ENCODE measurements at places on chromosomes 2 and 18.

GRCh38 chr18:5980721-5981120 lies 85.4 kb upstream of the TMEM200C start:
- no peak for DNase-seq

DNA sequence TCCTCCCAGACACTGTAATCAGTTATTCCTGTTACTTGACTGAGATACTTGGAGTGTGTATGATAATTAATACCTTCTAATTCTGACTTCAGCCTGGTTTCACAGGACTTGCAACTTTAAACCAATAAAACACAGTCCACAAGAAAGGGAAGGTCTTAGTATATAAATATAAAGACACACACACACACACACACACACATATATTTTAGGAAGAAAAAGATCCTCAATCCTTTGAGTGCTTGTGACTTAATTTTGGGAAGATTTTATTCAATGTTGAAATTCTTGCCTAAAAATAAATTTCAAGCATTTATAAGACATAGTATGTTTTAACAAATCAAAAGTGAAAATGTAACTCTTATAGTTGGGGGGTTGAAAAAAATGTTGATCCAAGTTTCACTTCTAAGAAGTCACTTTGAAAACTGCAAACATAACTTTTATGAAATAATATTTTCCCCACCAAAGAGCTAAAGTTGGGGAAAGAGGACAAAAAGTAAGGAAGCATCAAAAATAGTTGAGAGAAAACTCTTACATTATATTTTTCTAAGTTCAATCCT lies 824 bp upstream of the VPS54 start:
- DNase-seq, result no peak

DNA sequence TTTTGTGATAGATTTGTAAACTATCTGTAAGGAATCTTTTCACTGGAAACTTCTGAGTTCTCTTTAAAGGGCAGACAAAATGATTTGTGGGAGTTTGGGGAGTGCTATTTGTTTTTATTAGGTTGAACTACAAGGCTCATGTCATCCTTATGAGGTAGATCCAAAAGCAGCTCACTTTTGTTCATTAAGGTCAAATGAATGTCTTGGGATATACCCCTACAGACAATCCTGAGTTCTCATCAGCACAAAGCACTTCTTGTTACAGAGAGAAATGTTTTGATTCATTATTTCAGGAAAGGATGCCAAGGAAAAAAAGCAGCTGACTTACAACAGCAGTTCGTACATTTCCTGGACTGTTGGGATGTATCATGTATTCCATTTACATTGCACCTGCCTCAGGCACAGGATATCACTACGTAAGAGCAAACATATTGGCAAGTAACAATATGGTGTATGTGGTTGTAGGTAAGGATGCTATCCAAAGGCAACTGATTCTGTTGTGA lies 68.9 kb downstream of the DCC start:
- DNase-seq, result no peak

DNA sequence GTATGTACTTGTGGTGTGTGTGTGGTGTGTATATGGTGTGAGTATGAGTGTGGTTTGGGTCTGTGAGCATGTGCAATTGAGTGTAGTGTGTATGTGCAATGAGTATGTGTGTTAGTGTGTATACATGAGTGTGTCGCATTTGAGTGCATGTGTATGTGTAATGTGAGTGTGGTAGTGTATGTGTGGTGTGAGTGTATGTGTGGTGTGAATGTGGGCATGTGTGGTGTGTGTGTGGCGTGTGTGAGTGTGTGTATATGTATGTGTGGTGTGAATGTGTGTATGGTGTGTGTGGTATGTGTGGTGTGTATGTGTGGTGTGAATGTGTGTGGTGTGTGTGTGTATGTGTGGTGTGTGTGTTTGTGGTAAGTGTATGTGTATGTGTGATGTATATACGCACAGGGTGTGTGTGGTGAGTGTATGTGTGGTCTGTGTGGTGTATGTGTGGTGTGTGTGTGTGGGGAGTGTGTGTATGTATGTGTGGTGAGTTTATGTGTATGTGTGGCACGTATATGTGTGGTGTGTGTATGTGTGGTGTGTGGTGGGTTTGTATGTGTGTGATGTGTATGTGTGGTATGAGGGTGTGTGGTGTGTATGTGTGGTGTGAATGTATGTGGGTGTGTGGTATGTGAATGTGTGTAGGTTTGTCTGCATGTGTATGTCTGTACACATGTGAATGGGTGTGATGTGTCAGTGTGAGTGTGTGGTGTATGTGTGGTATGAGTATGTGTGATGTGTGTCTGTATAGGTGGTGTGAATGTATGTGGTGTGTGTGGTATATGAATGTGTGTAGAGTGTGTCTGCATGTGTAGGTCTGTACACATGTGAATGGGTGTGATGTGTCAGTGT lies 123.4 kb downstream of the DOCK10 start:
- DNase-seq, result no peak

- DNase-seq, result no peak
Observed at GRCh38 chr2:135664623-135665068, 77.0 kb upstream of the UBXN4 start.

DNA sequence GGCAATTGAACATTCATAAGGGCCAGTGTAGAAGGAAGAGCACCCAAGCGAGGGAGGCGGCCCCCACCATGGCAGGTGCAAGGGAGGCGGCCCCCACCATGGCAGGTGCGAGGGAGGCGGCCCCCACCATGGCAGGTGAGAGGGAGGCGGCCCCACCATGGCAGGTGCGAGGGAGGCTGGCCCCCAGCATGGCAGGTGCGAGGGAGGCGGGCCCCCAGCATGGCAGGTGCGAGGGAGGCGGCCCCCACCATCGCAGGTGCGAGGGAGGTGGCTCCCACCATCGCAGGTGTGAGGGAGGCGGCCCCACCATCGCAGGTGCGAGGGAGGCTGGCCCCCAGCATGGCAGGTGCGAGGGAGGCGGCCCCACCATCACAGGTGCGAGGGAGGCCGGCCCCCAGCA lies 24.7 kb upstream of the GPC1 start:
- DNase-seq, result no peak

- DNase-seq, result no peak
Observed at GRCh38 chr18:49815927-49816326, 2.6 kb upstream of the ACAA2 start.

DNA sequence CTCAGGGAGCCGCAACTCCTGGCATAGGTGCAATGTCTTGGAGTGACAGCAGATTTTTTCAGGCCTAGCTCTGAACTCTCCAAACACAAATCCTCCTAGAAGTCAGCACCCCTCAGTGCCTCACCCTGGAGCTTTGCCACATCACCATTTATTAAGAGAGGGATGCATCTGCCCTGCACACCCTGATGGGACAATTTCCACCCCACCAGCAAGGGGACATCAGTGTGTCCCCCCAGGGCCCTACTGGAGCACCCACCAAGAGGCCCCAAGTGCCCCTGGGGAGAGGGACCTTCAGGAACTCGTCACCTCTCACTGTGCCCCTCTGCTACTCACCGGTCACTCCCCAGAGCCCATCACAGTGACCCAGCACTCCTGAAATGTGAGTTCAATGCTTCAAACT lies 144.7 kb downstream of the NDUFA10 start:
- DNase-seq, result no peak

- DNase-seq, result no peak
Observed at GRCh38 chr2:239720361-239721360, 304.5 kb downstream of the NDUFA10 start.

DNA sequence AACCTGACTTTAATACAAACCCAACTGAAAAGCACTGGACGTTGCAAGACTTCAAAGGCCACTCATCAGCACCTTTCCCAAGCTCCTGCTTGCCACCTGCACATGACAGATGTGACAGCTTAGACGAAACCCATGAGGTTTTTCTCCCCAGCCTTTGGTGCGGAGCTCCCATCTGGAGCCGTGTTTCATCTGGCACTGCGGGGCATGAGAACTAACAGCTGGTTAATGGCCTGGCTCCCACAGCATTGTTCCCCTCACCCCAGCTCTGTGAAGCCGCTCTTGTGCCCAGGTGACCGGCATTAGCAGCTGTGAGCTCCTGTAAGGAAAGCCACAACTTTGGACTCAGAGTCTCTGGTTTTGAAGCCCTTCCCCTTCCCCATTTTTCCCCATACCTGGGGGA lies 50.9 kb downstream of the GALR1 start:
- DNase-seq, result no peak

GRCh38 chr2:8080063-8080462 lies 601.8 kb upstream of the ID2 start:
- no peak for DNase-seq

DNA sequence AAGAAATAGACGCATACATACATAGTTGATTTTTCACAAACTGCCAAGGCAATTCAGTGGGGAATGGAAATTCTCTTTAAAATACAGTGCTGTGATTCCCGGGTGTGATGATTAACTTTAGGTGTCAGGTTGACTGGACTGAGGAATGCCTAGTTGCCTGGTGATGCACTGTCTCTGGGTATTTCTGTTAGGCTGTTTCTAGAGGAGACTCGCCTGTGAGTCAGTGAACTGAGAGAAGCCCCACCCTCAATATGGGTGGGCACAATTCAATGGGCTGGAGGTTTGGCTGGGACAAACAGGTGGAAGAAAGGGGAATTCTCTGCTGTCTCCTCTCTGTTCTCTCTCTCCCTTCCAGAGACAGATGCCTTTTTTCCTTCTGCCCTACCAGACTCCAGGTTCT lies 187.6 kb downstream of the ARHGAP28 start:
- DNase-seq, result no peak

DNA sequence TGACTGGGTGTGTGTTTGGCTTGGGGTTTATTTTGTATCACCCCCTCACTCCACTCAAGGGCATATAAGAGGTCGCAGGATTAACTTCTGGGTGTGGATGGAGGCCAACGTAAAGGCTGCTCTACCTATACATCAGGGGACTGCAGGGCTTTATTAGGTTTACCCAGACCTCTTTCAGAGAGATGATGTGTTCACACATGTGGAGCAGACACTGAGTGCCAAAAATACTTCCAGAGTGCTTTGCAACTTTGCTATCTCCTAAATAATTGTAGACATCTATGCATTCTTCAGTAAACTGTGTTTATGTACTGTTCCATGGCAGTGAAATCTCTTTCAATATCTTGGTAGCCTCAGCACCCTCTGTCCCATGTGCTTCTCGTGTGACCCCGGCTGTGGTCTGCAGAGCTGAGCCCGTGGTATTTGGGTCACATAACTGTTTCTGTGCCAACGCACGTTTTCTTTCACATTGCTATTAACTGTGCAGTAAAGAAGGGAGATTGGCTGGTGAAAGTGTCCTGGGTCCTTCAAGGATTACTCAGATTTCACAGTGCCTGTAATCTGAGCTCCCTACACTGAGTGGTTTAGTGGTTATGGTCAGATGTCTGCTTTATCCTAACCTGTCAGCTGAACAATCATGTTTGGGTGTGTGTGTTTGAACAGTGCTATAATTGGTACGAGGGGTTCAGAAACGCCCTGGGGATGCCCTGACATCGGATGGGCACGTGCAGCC lies 208.1 kb downstream of the VAPA start:
- DNase-seq, result no peak

GRCh38 chr2:196759378-196759706 lies 40.1 kb downstream of the GTF3C3 start:
- no peak for DNase-seq

- DNase-seq, result no peak
Observed at GRCh38 chr2:159065313-159065712, 96.9 kb downstream of the TANC1 start.

GRCh38 chr2:1692342-1692741 lies 52.0 kb downstream of the PXDN start:
- no peak for DNase-seq

DNA sequence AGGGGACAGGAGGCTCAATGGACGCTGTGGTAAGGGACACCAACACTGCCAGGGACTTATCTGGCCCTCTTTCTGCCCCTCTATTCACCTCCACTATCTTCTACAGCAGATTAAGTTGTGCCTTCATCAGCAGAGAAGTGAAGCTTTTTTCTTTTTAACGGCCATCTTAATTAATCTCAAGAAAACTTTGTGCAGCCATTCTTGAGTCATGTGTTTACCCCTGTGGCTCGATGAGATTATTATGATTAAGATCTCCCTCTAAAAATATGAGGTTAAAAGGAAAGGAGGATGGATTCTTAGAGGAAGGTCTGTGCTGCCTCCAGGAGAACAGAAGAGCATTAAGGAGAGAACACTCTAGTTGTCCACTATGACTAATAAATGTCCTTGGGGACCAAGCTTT lies 32.4 kb upstream of the DSC1 start:
- DNase-seq, result no peak

- DNase-seq, result no peak
Observed at GRCh38 chr2:144826105-144826504, 306.2 kb upstream of the ZEB2 start.

GRCh38 chr2:46763861-46764260 lies 151.7 kb downstream of the MCFD2 start:
- no peak for DNase-seq

DNA sequence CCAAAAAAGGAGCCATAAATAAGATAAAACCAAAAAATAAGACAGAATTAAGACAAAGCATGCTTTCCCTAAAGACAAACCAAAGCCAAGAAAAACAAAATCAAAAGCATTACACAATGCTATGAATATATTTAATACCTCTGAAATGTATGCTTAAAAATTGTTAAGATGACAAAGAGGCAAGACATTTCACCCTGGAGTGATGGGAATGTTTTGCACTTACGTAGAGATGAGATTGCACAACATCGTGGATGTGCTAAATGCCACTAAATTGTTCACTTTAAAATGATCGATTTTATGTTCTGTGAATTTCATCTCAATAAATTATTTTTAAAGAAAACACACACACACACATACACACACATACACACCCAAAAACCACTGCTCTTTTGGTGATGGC lies 386.6 kb upstream of the KLHL29 start:
- DNase-seq, result no peak

- DNase-seq, result no peak
Observed at GRCh38 chr2:128306081-128306930, 12.4 kb downstream of the HS6ST1 start.

GRCh38 chr2:55906993-55907392 lies 16.6 kb downstream of the EFEMP1 start:
- no peak for DNase-seq

DNA sequence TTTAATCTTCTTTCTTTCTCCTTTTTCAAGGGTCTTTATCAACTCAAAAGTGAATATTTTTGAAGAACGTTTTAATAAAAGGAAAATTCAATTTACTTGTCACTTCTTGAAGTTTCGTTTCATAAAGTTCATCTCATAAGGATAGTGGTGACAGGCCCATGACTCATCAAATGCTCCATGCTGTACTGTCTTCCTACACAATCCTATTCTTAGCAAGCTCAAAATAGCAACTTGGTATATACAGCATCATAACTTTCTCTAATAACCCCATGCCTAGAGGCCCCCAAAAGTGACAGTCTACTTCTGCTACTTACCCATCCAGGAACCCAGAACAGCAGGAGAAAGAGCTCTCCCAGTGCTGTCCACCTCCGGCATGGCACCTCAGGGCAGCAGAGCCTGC lies 7.7 kb downstream of the FBXO15 start:
- no peak for DNase-seq

DNA sequence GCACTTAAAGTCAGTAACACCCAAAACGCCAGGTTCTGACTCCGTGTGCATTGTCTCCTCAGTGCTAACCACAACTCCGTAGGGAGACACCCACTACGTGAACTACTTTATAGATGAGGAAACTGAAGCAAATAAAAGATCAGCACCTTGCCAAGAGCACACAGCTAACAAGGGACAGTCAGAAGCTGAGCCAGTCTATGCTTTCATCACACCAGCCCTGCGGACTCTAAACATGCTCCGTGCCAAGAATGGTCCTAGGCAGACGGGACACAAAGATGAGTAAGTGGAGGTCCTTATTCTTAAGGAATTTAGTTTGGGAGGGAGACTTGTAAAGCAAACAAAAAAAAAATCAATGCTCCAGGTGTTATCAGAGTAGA lies 9.6 kb downstream of the MBOAT2 start:
- no peak for DNase-seq

- no peak for DNase-seq
Observed at GRCh38 chr18:77857678-77858655, 608.3 kb downstream of the GALR1 start.
